ENCODE measurements at places on chromosomes 2 and 18. TPM values are rescaled to one million over a fixed set of nuclear protein-coding genes. Genes with fewer than 3 reads are reported as not detected.

The SNTG2 gene
- total RNA-seq: 5.8 TPM

DNA sequence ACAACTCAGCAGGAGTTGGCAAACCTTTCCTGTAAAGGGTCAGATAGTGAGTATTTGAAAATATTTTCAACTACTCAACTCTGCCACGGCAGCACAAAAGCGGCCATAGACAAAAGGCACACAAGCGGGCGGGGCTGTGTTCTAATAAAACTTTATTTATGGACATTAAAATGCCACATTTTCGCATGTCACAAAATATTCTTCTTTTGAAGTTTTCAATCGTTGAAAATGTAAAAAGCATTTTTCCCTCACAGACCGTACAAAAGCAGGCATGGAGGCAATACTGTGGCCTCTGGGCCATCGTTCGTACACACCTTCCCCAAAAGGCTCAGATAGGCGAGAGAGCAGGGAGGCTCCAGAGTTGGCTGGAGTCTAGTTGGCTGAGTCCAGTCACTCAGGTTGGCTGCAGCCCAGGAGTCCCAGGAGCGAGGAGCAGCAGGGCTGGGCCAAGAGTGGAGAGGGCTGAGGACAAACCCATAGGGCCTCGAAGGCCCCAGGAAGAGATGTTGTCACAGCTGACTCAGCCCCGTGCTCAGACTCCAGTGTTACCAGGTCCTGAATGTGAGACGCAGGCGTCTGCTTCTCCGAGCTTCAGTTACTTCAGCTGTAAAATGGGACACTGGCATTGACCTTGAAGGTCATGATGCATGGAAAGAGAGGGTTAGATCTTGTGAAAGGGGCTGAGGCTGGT is 42.5 kb downstream of the SDC1 start:
- H3K27me3 ChIP-seq: no peaks in the 10 kb centered on the region
- H3K4me1 ChIP-seq: peaks cover 36% of the 10 kb centered on the region
- H3K27ac ChIP-seq: peak overlapping the region; percentile 70
- DNase-seq: no peak
- H3K36me3 ChIP-seq: no peaks in the 10 kb centered on the region

The TRIP12 gene
- 342 TPM for total RNA-seq

- no peaks in the 10 kb centered on the region for H3K27me3 ChIP-seq
- H3K4me3 ChIP-seq: no peak overlapping the region
- H3K4me1 ChIP-seq: no peaks in the 10 kb centered on the region
These were observed 150.1 kb downstream of the CTIF start for GRCh38 chr18:48688961-48689360.

GRCh38 chr18:75473316-75473715 is 45.8 kb upstream of the SMIM21 start:
- no peaks in the 10 kb centered on the region for H3K36me3 ChIP-seq
- H3K27me3 ChIP-seq: no peaks in the 10 kb centered on the region
- no peak overlapping the region for H3K27ac ChIP-seq
- no peak for DNase-seq
- H3K4me3 ChIP-seq: no peak overlapping the region
- H3K4me1 ChIP-seq: no peaks in the 10 kb centered on the region

The IL1RN gene
- 29.3 TPM for total RNA-seq

- peak; percentile 14 for DNase-seq
- H3K27me3 ChIP-seq: no peaks in the 10 kb centered on the region
- no peaks in the 10 kb centered on the region for H3K36me3 ChIP-seq
- H3K27ac ChIP-seq: no peak overlapping the region
These were observed 102.1 kb upstream of the HS6ST1 start for GRCh38 chr2:128420776-128421175.

- no peak overlapping the region for H3K27ac ChIP-seq
- H3K4me3 ChIP-seq: no peak overlapping the region
- no peaks in the 10 kb centered on the region for H3K36me3 ChIP-seq
- H3K4me1 ChIP-seq: no peaks in the 10 kb centered on the region
These were observed 107.5 kb upstream of the FSHR start for GRCh38 chr2:49261781-49262180.

The HAAO gene
- total RNA-seq: 0.89 TPM

The MEIS1 gene
- total RNA-seq: 40.3 TPM

GRCh38 chr18:32072321-32072720 is 19.4 kb upstream of the RNF138 start:
- no peaks in the 10 kb centered on the region for H3K36me3 ChIP-seq
- H3K4me1 ChIP-seq: no peaks in the 10 kb centered on the region
- DNase-seq: no peak
- no peak overlapping the region for H3K27ac ChIP-seq
- H3K27me3 ChIP-seq: no peaks in the 10 kb centered on the region
- H3K4me3 ChIP-seq: no peak overlapping the region

DNA sequence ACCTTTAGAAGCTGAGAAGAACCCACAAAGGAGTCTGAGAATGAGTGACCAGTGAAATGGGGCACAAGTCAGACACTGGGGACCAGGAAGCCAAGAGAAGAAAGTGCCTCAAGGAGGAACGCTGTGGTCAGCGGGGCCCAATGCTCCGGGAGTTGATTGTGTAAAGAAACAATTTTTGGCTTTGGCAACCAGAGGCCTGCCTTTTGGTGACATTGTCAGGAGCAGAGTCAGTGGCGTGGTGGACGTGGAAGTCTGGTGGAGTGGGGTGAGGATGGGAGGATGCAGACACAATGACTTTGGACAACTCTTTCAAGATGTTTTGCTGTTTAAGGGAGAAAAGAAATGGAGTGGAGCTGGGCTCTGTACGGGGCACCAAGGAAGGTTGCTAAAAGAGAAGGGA is 100.2 kb upstream of the SEC11C start:
- no peaks in the 10 kb centered on the region for H3K36me3 ChIP-seq
- no peak overlapping the region for H3K4me3 ChIP-seq
- DNase-seq: no peak

The INHBB gene
- total RNA-seq: 7.2 TPM

DNA sequence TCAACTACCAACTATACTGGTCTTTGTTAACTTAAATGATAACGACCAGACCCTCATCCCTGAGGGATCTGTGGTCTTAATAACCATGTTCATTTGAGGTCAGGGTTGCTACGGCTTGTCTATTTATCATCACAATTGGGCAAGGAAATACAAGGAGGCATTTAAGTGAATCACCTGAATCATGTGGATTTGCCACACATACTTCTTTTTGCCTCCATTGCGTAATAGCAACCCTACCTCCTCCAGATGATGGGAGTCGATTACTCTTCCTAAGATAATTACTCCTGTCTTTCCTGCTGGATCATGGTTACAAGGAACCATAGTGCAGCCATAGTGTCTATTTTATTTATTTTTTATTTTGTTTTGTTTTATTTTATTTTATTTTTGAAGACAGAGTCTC is 42.2 kb downstream of the TAF4B start:
- H3K4me3 ChIP-seq: no peak overlapping the region
- H3K36me3 ChIP-seq: no peaks in the 10 kb centered on the region
- no peaks in the 10 kb centered on the region for H3K4me1 ChIP-seq
- no peaks in the 10 kb centered on the region for H3K27me3 ChIP-seq

- no peak for DNase-seq
- H3K27ac ChIP-seq: no peak overlapping the region
- H3K27me3 ChIP-seq: no peaks in the 10 kb centered on the region
- H3K4me3 ChIP-seq: no peak overlapping the region
These were observed 127.3 kb upstream of the LGALSL start for GRCh38 chr2:64326578-64327050.

Measured in stomach (tissue), 19 donors.